Stimulated activated CD4-positive, alpha-beta T cell treated with anti-CD3 and anti-CD28 coated beads, Interleukin-15, amount 100 ng/mL, for 1 hour (primary cell): ENCODE measurements at places on chromosomes 3 and 15.

DNA sequence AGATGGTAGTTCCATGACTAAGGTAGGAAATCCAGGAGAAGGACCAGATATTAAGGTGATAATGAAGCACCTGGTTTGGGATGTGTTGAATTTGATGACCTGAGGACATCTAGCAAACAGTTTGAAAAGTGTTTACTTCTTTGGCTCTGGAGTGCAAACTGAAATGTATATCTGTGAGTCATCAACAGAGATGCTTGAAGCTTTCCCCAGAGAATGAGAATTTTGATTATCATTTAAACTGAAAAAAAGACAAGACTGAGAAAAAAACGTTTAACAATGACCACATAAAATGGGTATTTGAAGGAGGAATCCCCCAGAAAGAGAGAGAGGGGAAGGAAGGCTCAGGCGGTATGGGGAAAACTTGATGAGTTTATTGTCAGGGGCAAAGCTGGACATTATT, 20.7 kb upstream of the GSK3B start:
- no peak for DNase-seq

GRCh38 chr3:167777356-167777755, 41.8 kb downstream of the SERPINI1 start:
- no peak for DNase-seq

- DNase-seq, result no peak
Measured at GRCh38 chr3:61612211-61613194, 51.1 kb downstream of the PTPRG start.

DNA sequence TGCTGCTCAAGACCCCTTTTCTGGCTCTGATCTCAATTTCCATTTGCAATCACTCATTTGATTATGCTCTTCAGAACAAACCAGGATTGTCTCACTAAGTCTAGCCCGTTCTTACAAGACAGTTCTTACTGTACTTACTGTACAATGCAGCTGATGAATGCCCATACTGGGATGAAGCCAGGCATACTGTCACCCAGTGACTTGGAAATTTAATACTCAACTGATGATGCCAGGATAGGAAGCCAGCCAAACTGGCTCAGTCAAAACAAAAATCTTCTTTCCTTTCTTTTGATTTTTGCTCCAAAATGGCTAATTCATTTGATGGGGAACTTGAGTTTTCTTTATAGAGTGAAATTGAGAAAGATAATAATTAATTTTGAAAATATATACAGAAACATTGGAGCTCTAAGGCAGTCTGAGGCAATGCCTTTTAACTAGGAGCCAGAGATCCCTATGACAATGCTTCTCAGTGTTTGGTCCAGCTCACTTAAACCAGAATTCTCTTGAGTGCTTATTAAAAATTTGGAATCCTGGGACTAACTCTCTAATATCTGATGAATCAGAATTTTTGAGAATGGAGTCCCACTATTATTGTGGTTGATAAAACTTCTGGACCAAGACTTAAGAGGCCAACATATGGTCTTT, 265.6 kb upstream of the THBS1 start:
- DNase-seq, result no peak

GRCh38 chr15:52520421-52520820, 8.3 kb downstream of the MYO5A start:
- no peak for DNase-seq

- no peak for DNase-seq
Measured at GRCh38 chr3:134274571-134274970, 23.9 kb upstream of the RYK start.

GRCh38 chr3:127377801-127378655, 90.2 kb upstream of the PRR20G start:
- no peak for DNase-seq

GRCh38 chr15:85142312-85142711, 160.7 kb downstream of the PDE8A start:
- no peak for DNase-seq

GRCh38 chr3:58434168-58434504, 504 bp upstream of the PDHB start:
- DNase-seq, result no peak

- DNase-seq, result no peak
Measured at GRCh38 chr15:35170207-35170606, 85.1 kb upstream of the NANOGP8 start.

DNA sequence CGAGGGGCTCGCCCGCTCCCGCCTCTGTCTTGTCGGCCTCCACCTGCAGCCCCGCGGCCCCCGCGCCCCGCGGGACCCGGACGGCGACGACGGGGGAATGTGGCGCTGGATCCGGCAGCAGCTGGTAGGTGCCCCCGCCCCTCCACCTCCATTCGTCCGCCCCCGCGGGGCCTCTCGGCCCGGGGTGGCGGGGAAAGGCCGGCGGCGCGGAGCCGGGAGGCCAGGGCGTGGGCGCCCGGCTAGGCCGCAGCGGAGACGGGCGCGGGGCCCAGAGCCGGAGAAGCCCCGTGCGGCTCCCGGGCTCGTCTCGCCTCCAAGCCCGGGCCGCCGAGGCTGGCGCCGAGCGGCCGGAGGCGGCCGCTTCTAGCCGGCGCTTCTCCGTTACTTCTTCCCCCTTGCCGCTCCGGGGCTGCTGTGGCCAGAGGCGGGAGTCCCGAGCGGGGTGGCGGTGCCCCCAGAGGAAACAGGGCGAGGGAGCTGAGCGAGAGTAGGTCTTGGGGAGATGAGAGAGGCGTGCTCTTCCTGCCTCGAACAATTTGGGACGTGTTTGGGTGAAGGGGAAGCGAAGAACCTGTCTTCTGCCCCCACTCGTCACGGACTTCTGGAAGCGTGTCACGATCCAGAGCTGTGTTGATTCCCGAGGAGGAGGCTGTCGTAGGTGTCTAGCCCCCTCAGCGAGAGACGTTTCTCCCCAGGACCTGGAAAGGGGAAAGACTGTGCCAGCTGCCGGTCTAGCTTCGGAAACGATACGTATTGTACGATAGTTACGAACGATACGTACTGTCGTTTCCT, 555 bp downstream of the ATP11B start:
- DNase-seq, result peak; percentile 35

DNA sequence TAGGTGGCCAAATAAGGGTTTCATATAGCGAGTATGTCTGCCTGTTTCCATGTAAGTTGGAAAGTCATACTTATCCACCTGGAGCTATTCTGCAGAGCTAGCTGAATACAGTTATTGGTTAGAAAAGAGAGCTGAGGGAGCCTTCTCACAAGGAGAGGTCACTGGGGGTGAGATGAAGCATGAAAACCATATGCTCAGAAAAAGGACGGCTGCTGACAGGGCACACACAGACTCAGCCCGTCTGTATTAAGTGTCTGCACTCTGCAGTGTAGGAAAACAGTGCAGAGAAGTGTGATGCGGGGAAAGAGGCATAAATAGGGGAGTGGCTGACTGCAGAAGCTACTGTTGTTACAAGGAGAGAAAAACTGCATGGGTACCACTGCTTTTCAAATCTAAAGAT, 58.2 kb downstream of the C3orf70 start:
- no peak for DNase-seq

DNA sequence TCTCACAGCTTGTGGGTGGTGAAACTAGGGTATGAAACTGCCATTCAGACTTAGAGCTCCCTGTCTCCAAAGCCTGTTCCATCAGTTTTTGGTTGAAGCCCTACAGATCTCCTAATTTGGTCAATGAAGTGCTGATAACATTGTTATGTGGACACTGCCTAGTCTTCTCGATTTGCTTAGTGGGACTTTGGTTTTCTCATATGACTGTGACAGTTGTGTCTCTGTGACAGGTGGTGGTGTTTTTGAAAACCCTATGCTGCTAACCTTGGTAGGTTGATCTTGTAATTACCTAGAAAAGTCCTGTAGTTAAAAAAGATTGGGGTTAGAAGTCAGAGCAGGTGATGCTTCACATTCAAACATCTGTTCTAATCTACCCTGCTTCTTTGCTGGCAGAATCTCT, 9.2 kb downstream of the PPM1L start:
- no peak for DNase-seq

GRCh38 chr3:145798696-145799537, 362.1 kb downstream of the PLOD2 start:
- DNase-seq, result no peak
